ENCODE measurements at places on chromosomes 5 and 9. TPM values are rescaled to one million over a fixed set of nuclear protein-coding genes. Genes with fewer than 3 reads are reported as not detected.

Gene OR1Q1
- total RNA-seq: not detected

GRCh38 chr9:135907006-135907430 lies 328 bp downstream of the CAMSAP1 start:
- peaks cover 32% of the 10 kb centered on the region for H3K4me1 ChIP-seq
- no peaks in the 10 kb centered on the region for H3K27me3 ChIP-seq
- H3K36me3 ChIP-seq: peaks cover 4% of the 10 kb centered on the region
- no peak for DNase-seq
- H3K4me3 ChIP-seq: peak overlapping the region; percentile 94

GRCh38 chr5:36442352-36442751 lies 140.7 kb upstream of the RANBP3L start:
- H3K4me1 ChIP-seq: peaks cover 55% of the 10 kb centered on the region
- H3K27ac ChIP-seq: no peak overlapping the region
- DNase-seq: no peak

Gene RPP25L
- total RNA-seq: 28.4 TPM

- H3K36me3 ChIP-seq: no peaks in the 10 kb centered on the region
- no peak overlapping the region for H3K4me3 ChIP-seq
- no peak for DNase-seq
- no peaks in the 10 kb centered on the region for H3K4me1 ChIP-seq
- no peak overlapping the region for H3K27ac ChIP-seq
- H3K27me3 ChIP-seq: no peaks in the 10 kb centered on the region
These were observed 411 bp upstream of the GABRG2 start for GRCh38 chr5:162067162-162067561.

DNA sequence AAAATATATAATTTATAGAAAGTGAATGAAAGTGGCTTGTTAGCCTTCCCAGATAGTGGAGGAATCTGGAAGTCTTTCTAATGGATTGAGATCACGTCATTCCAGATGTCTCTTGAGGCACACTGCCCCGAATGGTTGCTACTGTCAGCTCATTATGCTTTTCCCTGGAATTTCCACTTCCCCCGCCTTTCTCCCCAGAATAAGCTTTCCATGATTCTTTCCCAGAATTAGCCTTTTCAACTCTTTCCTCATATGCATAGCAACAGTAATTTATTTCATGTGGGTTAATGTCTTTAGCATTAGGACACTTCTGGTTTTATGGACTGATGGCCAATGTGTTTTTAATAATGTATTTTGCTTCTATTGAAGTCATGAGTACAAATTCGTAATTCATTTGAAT lies 81.5 kb downstream of the PALM2AKAP2 start:
- no peaks in the 10 kb centered on the region for H3K27me3 ChIP-seq
- no peak for DNase-seq
- no peaks in the 10 kb centered on the region for H3K36me3 ChIP-seq
- H3K27ac ChIP-seq: peak overlapping the region; percentile 37

DNA sequence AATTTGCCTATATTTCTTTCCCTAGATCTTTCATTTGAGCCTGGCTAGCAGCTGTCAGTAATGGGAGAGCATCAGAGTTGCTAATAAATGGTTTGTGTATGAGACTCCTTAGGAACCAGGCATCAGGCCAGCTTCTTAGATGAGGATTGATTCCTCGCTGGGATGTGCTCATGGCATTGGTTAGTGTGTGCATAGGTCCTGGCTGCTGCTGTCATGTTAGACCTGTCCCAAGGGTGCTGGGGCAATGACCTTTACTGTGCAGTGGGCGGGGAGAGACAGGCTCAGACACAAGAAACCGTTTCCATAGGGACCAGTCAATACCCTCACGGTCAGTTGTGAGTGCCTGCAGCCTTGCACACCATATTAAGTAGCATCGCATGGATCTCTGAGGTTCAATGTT lies 112.3 kb upstream of the NR3C1 start:
- H3K4me3 ChIP-seq: no peak overlapping the region
- no peak overlapping the region for H3K27ac ChIP-seq
- DNase-seq: no peak

Gene SLC34A1
- 0.15 TPM for total RNA-seq

DNA sequence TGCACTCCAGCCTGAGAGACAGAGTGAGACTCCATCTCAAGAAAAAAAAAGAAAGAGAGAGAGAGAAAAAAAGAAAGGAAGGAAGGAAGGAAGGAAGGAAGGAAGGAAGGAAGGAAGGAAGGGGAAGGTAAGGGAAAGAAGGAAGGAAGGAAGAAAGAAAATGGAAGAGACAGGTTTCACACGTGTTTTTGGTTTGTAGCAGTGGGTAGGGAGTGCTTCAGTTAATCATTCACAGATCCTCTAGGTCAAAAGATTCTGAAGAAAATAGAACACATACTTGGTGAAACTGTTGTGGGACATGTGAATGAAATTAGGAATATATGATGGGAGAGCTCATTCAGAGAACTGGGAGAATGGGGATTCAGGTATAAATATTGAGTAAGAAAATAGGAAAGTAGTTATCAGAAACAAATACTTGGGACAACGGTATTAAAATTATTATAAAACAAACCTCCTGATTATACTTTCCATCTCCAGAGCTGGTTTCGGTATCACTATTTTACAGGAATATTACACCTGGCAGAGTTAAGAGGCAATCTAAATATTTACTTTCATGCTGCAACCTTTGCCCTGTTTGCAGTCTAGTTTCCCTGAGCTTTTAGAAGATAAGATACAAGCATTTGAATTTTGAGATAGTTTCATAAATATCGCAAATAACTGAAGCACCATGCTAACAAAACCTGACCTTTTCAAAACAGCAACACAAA lies 37.2 kb downstream of the MARVELD2 start:
- no peak for DNase-seq

GRCh38 chr5:84696651-84697050 lies 312.0 kb upstream of the EDIL3 start:
- H3K4me1 ChIP-seq: no peaks in the 10 kb centered on the region
- H3K27ac ChIP-seq: no peak overlapping the region
- H3K36me3 ChIP-seq: no peaks in the 10 kb centered on the region
- no peak overlapping the region for H3K4me3 ChIP-seq
- DNase-seq: no peak

- no peaks in the 10 kb centered on the region for H3K27me3 ChIP-seq
- DNase-seq: no peak
- no peaks in the 10 kb centered on the region for H3K4me1 ChIP-seq
- H3K27ac ChIP-seq: no peak overlapping the region
- H3K36me3 ChIP-seq: peaks cover 22% of the 10 kb centered on the region
These were observed 220.0 kb downstream of the PBX3 start for GRCh38 chr9:125966959-125967711.

Gene IL4
- total RNA-seq: not detected

Gene GARNL3
- 8.4 TPM for total RNA-seq

Gene MYOT
- 4.8 TPM for total RNA-seq

- H3K27me3 ChIP-seq: no peaks in the 10 kb centered on the region
- no peaks in the 10 kb centered on the region for H3K36me3 ChIP-seq
These were observed 271.1 kb upstream of the IRX1 start for GRCh38 chr5:3324421-3325101.

GRCh38 chr5:62385816-62386400 lies 17.8 kb downstream of the DIMT1 start:
- DNase-seq: no peak
- H3K27ac ChIP-seq: peak overlapping the region; percentile 56
- H3K27me3 ChIP-seq: no peaks in the 10 kb centered on the region
- no peak overlapping the region for H3K4me3 ChIP-seq
- H3K36me3 ChIP-seq: peaks cover 3% of the 10 kb centered on the region
